ENCODE measurements at places on chromosomes 2 and 18. TPM values are rescaled to one million over a fixed set of nuclear protein-coding genes. Genes with fewer than 3 reads are reported as not detected.
A peak's percentile ranks its signal among the peaks of the same experiment; 100 is the strongest.

BCL2 gene
- polyA plus RNA-seq, result 0.27 TPM

GRCh38 chr2:160574468-160575140 is 81.0 kb upstream of the RBMS1 start:
- peak; percentile 34 for DNase-seq

DNA sequence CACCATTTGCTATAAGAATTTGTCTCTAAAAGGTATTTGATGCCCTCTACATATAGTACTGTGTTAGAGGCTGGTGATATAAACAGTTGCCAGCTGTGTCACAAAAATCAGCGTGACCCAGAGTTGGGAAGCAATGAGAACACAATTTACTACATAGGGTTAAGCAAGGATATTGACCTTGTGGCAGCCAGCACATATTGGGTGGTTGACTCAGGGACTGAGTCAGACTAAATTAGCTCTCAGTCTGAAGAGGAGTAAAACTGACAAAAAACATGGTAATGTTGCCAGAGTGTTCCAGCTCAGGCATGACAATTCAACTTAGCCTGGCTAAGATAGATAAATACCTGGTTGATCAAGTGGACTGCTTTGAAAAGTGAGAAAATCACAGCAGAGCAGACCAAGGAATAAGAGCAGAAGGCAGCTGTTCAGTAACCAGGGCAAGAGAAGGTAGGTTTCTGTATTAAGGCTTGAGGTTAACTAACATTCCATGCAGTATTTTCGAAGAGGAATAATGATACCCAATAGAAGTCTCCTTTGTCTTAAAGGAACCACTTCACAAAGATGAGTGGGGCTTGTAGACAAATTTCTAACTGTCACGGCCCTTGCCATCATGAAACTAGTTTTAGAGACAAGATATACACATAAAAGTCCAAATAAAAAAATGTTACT is 108.2 kb upstream of the ERBB4 start:
- peak; percentile 21 for DNase-seq

DNA sequence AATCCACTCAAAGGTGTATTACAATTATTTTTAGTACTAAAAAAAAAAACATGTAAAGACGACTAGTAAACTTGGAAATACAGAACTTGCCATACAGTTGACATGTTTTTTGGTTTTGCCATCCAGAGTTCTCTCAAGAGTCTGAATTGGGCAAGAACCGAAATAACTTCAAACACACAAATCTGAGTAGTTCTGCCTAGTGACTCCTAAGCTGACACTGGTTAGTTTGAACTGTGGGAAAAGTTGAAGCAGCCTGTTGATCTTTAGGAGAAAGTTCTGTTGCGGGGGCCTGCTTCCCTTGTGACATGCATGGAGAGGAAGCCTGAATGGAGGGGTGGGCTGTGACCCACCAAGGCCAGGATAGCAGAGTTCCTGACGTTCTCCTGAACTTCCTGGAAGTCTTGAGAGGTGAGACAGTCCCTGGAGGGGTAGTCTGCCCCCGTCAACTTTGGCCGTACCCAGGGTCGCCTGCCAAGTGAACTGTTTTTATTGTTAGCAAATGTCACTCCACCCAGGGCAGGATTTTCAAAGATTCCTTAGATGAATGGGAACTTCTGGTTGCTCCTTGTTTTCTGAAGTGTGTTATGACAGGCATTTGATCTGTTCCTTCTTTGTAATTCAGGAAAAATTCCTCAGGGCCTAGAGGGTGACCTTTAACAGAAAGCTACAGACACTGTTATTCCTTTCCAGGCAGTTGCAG is 85.6 kb upstream of the SPTBN1 start:
- DNase-seq, result no peak
